CD8-positive, alpha-beta T cell (primary cell): ENCODE measurements at places on chromosomes 6 and 20. TPM values are rescaled to one million over a fixed set of nuclear protein-coding genes. Genes with fewer than 3 reads are reported as not detected.

DNA sequence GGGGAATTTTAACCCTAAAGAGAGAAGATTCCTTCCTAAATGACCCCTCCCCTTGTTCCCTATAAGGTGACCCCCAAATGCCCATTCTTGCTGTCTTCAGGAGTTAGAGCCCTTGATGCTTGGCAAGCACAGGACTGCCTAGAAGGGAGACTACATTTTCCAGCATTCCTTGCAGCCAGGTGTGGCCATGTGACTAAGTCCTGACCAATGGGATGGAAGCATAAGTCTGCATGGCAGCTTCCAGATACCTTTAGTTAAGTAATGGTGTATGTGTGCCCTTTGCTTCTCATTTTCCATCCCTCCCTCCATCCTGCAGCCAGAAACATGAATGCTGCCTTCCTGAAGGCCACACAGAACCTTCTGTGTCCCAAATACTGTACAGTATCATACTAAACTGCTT, 5.5 kb downstream of the BFSP1 start:
- no peak for DNase-seq

DNA sequence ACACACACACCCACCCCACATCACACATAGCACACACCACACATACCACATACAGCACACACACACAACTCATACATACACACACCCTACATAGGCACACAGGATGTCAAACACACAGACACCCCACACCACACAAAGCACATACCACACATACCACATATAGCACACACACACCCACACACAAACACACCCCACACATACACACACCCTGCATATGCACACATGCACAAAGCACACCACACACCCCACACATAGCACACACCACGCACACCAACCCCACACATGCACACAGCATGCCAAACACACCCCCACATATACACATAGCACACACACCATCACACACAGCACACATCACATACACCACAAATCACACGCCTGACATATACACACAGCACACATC, 79.1 kb downstream of the RAMACL start:
- DNase-seq = no peak

Gene NHLRC1
- not detected for total RNA-seq

GRCh38 chr6:117494694-117495318, 12.3 kb downstream of the DCBLD1 start:
- DNase-seq = no peak

- no peak for DNase-seq
Observed at GRCh38 chr6:134683783-134684422, 266.0 kb downstream of the ALDH8A1 start.

- DNase-seq = no peak
Observed at GRCh38 chr20:25459111-25459830, 51.8 kb downstream of the GINS1 start.

- DNase-seq = no peak
Observed at GRCh38 chr6:75024828-75025227, 181.0 kb downstream of the COL12A1 start.

Gene KATNA1
- total RNA-seq = 20.8 TPM

Gene RIPOR3
- not detected for total RNA-seq

- no peak for DNase-seq
Observed at GRCh38 chr20:34907616-34908469, 31.4 kb downstream of the ACSS2 start.

- no peak for DNase-seq
Observed at GRCh38 chr20:60113024-60113724, 155.0 kb downstream of the CDH26 start.

DNA sequence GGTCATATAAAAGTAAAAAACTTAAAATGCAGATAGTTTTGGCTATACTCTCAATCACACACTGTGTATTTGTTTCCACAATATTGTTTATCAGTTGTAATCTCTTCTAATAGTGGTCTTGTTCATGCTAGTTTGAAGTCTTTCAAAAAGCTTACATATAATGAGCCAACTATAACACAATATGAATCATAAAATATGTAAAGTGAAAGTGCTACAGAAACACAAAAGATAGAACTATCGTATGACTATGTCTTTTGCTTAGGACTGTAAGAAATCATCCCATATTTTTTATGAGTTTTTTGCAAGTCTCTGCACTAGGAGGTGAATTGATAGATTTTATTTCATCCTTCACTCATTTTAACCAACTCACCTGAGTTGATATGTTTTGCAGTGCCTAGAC, 136.0 kb downstream of the MMUT start:
- DNase-seq = no peak

DNA sequence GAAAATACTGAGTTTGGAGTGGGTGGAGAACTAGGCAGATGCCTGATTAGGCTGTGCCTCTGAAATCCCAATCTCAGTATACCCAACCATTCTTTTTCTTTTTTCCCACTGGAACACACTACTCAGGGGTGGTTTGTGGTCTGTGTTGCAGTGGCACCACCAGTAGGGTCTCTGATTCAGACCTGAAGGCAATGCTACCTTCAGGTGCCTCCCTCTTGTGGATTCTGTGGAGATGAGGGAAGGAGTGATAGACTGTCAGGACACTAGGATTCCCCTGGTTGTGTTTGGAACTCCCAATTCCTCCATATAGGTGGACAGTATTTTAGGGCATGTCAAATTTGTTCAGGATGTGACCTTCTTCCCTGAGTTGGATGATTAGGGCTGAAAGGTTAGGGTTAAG, 47.4 kb upstream of the SYNCRIP start:
- no peak for DNase-seq

DNA sequence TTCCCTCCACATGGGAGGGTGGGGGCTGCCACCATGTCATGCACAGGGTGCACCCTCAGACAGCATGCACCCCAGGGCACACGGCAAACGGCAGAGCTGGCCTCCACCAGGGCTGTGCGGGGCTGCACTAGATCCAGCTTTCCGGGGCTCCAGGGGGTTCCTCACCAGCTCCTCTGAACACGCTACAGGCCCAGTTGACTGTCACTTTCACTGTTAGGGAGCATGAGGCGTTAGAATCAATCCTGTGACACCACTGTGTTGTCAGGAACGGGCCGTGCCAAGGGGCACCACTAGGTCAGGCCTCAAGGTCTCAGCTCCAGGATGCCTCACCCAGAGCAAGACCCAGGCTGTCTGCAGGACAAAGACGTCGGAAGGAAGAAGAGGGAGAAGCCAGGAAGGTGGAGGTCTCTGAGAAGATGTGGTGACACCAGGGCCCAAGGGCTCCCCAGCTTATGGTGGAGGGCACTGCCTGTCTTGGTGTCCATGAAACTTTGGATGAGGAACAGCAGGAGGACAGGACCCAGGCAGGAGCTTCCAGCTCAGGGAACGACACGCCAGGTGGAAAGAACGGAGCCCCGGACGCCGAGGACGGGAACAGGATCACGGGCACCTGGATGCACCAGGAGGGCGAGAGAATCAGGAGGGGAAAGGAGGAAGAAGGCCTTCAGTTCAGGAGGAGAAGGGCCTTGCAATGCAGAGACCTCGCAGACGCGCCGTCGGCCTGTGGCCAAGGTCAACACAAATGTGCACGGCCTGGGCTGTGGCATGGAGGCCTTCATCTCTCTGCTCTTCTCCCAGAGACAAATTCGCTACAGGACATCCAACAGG, 49.5 kb downstream of the YTHDF1 start:
- no peak for DNase-seq
